KG1 (cell line): ENCODE measurements at places on chromosomes 1 and 21.
A peak's percentile ranks its signal among the peaks of the same experiment; 100 is the strongest.

- DNase-seq = no peak
These were observed 162.7 kb upstream of the COL6A1 start for GRCh38 chr21:45818904-45819285.

DNA sequence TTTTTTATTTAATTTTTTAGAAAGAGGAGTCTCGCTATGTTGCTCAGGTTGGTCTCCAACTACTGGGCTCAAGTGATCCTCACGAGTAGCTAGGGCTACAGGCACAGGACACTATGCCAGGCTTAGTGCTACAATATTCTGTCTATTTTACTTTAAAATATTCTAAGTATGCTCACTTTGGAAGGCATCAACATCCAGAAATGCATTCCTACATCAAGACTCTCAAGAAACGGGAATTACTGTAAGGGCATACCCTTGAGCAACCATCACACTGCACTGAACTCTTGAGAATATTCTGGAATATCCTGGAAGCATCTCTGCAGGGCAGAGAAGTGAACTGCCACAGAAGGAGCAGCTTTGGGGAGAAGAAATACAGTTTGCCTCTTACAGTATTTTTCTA lies 565 bp upstream of the DMRTB1 start:
- no peak for DNase-seq

DNA sequence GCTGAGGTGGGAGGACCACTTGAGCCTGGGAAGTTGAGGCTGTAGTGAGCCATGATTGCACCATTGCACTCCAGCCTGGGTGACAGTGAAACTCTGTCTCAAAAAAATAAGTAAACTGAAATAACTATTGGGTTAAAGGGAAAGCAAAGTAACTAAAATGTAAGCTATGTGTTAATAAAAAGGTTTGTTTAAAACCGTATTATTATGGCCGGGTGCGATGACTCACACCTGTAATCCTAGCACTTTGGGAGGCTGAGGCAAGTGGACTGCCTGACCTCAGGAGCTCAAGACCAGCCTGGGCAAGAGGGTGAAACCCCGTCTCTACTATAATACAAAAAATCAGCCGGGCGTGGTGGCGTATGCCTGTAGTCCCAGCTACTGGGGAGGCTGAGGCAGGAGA lies 27.0 kb downstream of the NVL start:
- no peak for DNase-seq

- no peak for DNase-seq
These were observed 78.0 kb downstream of the SYT6 start for GRCh38 chr1:114075546-114076242.

- DNase-seq = no peak
These were observed 27.1 kb downstream of the LGR6 start for GRCh38 chr1:202220733-202221132.

GRCh38 chr1:41739061-41739955 lies 179.4 kb downstream of the HIVEP3 start:
- peak; percentile 87 for DNase-seq

- DNase-seq = no peak
These were observed 189.9 kb downstream of the ZC3H11B start for GRCh38 chr1:219422811-219423598.

- DNase-seq = no peak
These were observed 5.9 kb upstream of the NUF2 start for GRCh38 chr1:163315773-163316374.

DNA sequence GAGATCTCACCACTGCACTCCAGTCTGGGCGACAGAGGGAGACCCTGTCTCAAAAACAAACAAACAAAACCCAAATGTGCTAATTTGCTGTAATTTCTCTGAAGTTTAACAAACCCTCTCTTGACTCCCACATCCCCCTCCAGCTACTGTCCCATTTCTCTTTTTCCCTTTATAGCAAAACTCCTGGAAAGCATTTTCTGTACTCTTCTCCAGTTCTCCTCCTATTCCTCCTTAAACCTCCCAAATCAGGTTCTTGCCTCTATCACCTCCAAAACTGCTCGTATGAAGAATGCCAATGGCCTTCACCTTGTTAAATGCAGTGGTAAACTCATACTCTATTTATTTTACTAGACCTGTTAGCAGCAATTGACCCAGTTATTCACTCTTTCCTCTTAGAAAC lies 3.7 kb upstream of the USP48 start:
- DNase-seq = no peak

DNA sequence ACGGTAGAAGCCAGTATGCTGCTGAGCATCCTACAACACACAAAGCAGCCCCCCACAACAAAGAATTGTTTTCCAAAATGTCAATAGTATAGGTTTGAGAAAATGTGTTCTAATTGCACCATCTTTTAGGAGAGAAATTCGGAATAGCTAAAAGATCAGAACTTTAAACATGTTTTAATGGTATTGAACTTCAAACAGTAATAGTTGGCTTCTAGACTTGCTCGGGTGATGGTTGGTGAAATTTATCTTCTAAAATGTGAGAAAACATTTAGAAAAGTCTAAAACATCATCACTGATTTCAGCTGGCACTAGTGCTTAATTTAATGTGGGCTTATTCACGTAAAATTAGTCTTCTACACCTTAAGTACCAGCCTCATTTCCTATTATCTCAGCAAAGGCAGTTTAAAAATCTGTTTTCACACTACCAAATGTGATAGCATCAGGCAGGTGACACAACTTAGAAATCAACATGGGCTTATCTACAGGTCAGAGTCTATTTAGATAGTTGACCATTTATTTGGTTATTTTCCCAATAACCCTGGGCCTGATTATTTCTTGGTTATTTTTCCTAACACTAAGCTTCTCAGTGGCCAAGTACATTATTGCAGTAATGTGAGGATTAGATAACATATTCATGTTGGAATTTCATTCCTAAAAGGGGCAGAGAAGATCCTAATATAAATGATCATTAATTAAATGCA lies 399.3 kb upstream of the PKN2 start:
- no peak for DNase-seq

- no peak for DNase-seq
These were observed 124.7 kb downstream of the EIF4G3 start for GRCh38 chr1:21052034-21052433.
